ENCODE measurements at places on chromosomes 5 and 9. TPM values are rescaled to one million over a fixed set of nuclear protein-coding genes. Genes with fewer than 3 reads are reported as not detected.
A peak's percentile ranks its signal among the peaks of the same experiment; 100 is the strongest.

GRCh38 chr9:19239955-19240354 lies 9.5 kb downstream of the DENND4C start:
- peak; percentile 42 for DNase-seq

DNA sequence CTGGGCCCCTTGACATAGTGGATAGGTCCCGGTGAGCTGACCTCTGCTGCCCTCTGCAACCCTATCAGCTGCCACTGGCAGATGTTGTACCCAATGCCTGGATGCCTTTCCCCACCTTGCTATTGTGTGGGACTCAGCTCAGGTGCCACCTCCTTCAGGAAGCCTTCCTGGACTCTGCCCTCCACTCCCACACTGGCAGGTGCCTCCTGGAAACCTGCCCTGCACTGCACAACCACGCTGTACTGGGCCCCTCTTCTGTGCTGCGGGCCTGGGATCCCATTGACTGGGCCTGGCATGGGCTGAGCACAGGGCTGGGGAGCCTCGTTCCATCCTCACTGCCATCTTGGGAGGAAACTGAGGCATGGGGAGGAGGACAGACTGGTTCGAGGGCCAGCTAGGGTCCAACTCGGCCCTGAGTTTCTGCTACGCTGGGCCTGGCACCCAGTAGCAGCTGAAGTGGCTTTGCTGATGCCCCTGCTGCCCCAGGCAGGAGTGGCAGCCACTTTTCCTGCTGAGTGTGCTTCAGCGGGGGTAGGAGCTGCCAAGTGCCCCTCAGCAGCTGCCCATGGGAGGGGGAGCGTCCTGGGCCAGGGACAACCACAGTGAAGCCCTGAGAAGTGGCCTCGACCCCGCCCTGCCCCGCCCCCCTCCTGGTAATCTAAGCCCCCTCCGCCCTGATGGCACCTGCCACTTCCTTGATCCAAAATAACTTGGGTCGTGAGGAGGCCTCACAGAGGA lies 1.3 kb downstream of the AK1 start:
- no peak for DNase-seq

DNA sequence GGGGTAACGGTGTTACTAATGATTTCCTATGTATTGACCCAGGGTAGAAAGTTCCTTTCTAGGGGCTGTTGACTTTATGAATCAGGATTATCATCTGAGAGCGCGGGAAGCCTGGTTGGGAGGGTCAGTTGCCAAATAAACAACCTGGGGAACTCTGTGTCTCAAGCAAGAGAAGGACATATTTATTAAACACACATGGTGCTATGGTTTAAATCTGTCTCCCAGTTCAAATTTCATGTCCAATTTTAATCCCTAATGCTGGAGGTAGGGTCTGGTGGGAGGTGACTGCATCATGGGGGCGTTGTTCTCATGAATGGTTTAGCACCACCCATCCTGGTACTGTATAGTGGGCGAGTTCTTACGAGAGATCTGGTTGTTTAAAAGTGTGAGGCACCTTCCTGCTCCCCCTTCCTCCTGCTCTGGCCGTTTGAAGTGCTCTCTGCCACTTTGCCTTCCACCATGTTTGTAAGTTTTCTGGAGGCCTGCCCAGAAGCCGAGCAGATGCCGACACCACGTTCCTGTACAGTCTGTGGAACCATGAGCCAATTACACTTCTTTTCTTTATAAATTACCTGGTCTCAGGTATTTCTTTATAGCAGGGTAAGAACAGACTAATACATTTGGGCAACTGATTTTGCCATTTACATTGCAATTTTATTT lies 19.7 kb upstream of the GAS1 start:
- DNase-seq: no peak

- DNase-seq: no peak
Observed at GRCh38 chr5:164053123-164053522, 547.7 kb downstream of the MAT2B start.

The SLC45A2 gene
- polyA plus RNA-seq: 0.12 TPM

GRCh38 chr5:34684281-34684979 lies 28.3 kb downstream of the RAI14 start:
- peak; percentile 79 for DNase-seq

DNA sequence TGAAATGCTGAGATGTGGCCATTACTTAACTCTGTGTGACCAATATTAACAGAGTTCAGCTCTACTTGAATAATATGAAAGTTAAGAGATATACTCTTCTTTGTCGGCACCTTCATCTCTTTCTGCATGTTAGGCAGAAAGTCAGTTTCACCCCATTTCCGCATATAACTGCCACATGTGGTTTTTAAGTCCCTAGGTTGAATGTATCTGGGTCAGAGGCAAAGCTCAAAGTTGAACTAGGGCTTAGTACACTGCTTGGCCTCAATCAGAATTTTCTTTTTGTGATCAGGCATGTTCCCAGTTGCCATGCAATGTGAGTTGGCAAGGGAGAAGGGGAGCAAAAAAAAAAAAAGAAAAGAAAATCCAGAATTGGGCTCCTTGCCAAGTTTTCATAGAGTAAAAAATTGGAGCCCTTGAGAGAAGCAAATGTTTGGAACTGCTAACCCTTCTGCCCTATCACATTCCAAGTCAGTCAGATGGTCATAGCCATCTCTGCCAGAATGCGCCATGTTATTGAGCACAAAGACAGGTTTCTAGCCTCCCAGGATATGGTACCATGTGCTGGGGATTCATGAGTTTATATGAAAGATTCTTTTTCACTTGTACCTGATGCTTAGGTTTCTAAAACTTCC lies 251.2 kb upstream of the RORB start:
- no peak for DNase-seq

Data from large intestine (tissue), 12 donors.